ENCODE measurements at places on chromosomes 4 and X. TPM values are rescaled to one million over a fixed set of nuclear protein-coding genes. Genes with fewer than 3 reads are reported as not detected.

DNA sequence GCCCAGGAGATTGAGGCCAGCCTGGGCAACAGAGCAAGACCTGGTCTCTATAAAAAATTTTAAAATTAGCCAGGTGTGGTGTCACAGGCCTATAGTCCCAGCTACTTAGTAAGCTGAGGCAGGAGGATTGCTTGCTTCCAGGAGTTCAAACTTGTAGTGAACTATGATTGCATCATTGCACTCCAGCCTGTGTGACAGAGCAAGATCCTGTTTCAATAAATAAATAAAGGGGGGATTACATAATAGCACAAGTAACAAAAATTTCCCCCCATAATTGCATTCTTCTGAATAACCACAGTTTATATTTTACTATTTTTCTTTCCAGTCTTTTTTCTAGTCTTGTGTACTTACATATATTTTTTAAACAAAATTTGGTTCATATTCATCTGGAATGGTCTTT lies 135.6 kb downstream of the CHIC2 start:
- no peak for DNase-seq

DNA sequence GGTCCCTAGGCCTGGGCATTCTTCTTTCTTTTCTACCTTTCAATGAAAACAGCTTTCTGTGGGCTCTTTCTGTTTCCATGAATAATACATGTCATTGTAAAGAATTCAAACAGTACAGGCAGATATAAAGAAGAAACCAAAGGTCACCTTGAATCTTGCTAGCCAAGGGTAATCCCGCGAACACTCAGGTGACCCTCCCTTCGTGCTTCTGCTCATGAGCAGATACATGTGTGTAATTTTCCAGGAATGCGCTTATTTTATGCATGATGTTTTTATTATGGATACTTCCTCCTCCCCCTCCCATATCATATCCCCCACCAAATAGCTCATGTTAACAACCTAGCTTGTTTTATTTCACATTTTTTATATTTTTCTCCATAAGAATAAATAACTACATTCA lies 9.6 kb upstream of the JAKMIP1 start:
- DNase-seq = no peak

GRCh38 chrX:36314303-36314702 lies 394.8 kb downstream of the CFAP47 start:
- no peak for DNase-seq

DNA sequence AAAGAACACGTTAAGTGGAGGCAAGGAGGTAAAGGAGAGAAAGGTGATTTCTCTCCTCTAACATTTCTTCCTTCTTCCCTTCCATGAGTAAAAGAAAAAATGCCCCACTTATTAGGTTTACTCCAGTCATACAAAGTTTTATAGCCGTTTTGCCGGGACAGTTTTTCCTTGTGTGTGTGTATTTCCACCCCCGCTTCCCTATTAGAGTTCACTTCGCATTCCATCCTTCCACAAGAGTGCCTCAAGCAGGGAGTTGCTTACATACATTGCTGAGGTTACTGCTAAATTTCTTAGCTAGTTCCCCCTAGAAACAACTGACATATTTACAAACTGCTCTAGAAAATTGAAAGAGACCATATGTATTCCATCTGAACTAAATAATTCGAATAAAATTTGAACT lies 45.2 kb upstream of the BMP15 start:
- DNase-seq = no peak

DNA sequence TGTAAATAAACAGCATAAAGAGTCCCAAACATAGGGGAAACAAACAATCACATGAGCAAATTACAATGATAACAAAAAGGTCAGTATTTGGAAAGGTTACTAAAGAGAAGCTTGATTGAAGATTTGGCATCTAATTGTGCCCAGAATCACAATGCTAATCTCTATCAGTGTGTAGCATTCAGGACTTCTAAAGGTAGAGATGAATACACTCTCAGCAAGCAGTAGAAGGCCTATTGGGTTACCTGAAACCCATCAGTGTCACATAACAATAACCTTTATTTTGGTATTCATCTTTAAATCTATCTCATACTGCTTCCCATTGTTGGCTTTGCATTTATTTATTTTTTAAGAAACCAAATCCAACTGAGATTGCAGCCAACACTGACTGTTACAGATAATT lies 319.5 kb downstream of the ACTRT1 start:
- DNase-seq = no peak

- DNase-seq = no peak
Measured at GRCh38 chr4:65861993-65862392, 191.7 kb upstream of the EPHA5 start.

GRCh38 chr4:63528256-63528991 lies 880.8 kb downstream of the TECRL start:
- no peak for DNase-seq

GRCh38 chr4:151864068-151864467 lies 103.3 kb upstream of the GATB start:
- no peak for DNase-seq

DNA sequence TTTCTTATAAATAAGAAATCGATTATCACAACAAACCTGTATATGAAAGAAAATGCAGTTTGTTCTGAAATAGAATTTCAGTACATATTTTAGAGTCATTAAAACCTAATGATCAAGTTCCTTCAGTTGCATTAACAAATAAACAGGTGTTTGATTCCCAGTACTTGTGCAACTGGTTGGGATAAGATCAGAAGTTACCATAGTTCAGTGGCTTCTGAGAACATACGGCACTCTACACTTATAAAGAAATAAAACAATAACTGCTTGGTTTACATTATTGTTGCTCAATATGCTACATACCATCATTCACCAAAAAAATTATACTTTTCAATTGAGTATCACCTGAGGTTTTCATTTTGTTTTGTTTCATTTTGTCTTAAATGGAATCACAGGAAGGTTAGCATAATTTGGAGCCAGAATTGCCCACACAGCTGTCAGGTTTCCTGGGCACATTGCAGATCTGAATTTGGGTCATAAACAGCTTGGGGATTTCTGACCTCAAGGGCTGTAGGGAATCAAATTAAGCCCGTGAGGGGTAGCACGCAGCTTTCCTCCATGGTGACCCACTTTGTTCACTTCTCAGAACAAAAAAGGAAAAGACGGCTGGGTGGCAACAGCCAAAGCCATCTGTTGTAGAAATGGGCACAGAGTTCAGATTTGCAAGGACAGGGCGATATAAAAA lies 14.9 kb upstream of the CCNG2 start:
- no peak for DNase-seq

DNA sequence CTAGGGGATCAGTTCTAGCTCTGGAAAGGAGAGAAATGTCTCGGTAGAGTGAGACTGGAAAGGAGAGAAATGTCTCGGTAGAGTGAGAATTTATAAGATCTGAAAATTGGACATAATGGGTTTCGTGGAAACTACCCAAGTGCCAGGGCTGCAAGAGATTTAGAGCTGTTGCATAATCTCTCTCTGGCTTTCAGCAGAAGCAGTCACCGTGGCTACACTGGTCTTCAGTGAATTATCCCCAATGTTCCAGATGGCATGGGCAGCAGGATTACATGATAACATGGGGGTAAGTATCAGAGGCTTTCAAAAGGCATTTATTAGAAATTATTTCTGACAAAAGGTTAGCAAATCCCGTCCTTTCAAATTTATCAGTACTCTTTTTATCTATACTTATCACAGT lies 435.5 kb downstream of the NKX6-1 start:
- no peak for DNase-seq

DNA sequence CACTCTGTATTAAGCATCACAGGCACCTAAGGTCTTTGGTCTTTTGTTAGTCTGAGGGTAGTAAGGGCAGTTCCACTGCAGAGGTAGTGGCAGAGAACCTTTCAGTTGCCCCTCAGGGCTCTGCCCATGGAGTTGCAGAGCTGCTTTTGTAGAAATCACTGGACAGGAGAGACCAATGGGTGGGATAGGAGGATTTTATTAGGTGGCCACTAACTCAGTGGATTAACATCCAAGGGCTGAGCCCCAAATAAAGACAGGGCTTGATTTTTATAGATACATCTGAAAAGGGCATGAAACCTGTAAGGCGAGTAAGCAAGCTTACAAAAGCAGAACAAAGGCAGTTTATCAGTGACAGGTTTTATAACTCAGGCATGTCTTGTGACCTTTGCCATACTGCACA lies 1035.4 kb downstream of the SH3BGRL start:
- no peak for DNase-seq

DNA sequence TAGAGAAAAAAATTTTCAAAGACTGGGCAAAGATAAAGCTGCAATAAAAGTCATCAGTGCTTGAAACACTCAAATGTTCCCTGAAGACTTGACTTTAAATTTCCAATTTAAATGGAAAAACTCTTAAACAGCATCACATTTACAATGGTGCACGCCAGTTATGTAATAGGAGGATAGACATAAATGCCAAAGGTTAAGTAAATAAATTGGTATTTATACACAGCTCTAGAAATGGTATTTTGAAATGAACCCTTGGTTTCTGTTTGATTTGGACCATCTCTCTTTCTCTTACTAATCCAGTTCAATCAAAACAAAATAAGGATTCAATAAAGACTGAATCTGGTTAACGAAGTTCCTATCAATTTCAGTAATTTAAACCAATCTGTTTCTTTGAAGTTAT lies 272.6 kb downstream of the GPM6A start:
- no peak for DNase-seq

TACR3 gene
- total RNA-seq = 0.03 TPM

FAM9B gene
- not detected for total RNA-seq

MCTS1 gene
- total RNA-seq = 43.5 TPM

RAB40AL gene
- not detected for total RNA-seq

Data from myocyte (in vitro differentiated cells).